CD4-positive, CD25-positive, alpha-beta regulatory T cell (primary cell): ENCODE measurements at places on chromosomes 11 and 22. TPM values are rescaled to one million over a fixed set of nuclear protein-coding genes. Genes with fewer than 3 reads are reported as not detected.

Gene TSGA10IP
- total RNA-seq = not detected

DNA sequence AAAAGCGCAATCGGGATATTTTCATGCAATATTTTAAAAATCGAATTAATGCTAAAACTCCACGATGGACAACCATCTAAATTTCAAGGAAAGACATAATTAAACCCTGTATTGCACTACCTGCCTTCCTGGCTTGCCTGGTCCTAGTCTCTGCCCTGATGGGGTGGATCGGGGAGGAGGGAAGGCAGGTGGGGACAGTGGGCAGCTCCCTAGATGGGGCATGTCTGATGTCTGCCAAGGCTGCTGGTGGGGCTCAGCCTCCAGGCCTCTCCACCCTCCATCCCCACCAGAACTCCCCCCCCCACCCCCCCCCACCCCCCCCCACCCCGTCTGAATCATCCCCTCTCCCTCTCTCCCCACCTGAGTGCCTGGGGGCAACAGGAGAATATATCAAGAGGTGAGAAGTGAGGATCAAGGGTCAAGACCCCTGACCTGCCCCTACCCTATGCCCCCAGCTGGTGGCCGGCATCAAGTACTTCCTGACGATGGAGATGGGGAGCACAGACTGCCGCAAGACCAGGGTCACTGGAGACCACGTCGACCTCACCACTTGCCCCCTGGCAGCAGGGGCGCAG is 650 bp downstream of the CST6 start:
- H3K4me1 ChIP-seq = peaks cover 8% of the 10 kb centered on the region
- no peak overlapping the region for H3K4me3 ChIP-seq
- H3K27ac ChIP-seq = no peak overlapping the region
- no peak for DNase-seq
- H3K36me3 ChIP-seq = no peaks in the 10 kb centered on the region
- peaks cover 8% of the 10 kb centered on the region for H3K27me3 ChIP-seq

Gene APIP
- total RNA-seq = 13.6 TPM

GRCh38 chr22:24441406-24442351 is 14.3 kb downstream of the ADORA2A start:
- peaks cover 67% of the 10 kb centered on the region for H3K36me3 ChIP-seq
- H3K4me1 ChIP-seq = peaks cover 31% of the 10 kb centered on the region
- no peak overlapping the region for H3K27ac ChIP-seq
- no peak overlapping the region for H3K4me3 ChIP-seq

Gene TRIM22
- 378 TPM for total RNA-seq

GRCh38 chr22:50464451-50464850 is 10.4 kb downstream of the SBF1 start:
- H3K27me3 ChIP-seq = no peaks in the 10 kb centered on the region
- no peak for DNase-seq
- H3K36me3 ChIP-seq = peaks cover 80% of the 10 kb centered on the region

GRCh38 chr11:104402812-104403521 is 239.0 kb upstream of the PDGFD start:
- H3K36me3 ChIP-seq = no peaks in the 10 kb centered on the region
- no peak overlapping the region for H3K4me3 ChIP-seq
- no peak for DNase-seq
- no peaks in the 10 kb centered on the region for H3K27me3 ChIP-seq

- peaks cover 12% of the 10 kb centered on the region for H3K27me3 ChIP-seq
- no peak for DNase-seq
- H3K4me3 ChIP-seq = peak overlapping the region; percentile 75
- H3K4me1 ChIP-seq = peaks cover 40% of the 10 kb centered on the region
Observed at GRCh38 chr22:19172213-19173046, 6.1 kb downstream of the SLC25A1 start.

Gene CEP164
- 73.4 TPM for total RNA-seq

- no peaks in the 10 kb centered on the region for H3K27me3 ChIP-seq
- DNase-seq = no peak
- H3K4me3 ChIP-seq = no peak overlapping the region
Observed at GRCh38 chr22:24404561-24405275, 22.7 kb upstream of the ADORA2A start.

GRCh38 chr11:134272381-134273316 is 3.5 kb upstream of the GLB1L3 start:
- no peak for DNase-seq
- H3K27ac ChIP-seq = no peak overlapping the region
- no peak overlapping the region for H3K4me3 ChIP-seq
- H3K4me1 ChIP-seq = peaks cover 38% of the 10 kb centered on the region
- no peaks in the 10 kb centered on the region for H3K36me3 ChIP-seq

GRCh38 chr11:73386546-73386945 is 10.3 kb downstream of the RELT start:
- no peak overlapping the region for H3K27ac ChIP-seq
- peaks cover 4% of the 10 kb centered on the region for H3K36me3 ChIP-seq
- peaks cover 42% of the 10 kb centered on the region for H3K4me1 ChIP-seq
- no peaks in the 10 kb centered on the region for H3K27me3 ChIP-seq

DNA sequence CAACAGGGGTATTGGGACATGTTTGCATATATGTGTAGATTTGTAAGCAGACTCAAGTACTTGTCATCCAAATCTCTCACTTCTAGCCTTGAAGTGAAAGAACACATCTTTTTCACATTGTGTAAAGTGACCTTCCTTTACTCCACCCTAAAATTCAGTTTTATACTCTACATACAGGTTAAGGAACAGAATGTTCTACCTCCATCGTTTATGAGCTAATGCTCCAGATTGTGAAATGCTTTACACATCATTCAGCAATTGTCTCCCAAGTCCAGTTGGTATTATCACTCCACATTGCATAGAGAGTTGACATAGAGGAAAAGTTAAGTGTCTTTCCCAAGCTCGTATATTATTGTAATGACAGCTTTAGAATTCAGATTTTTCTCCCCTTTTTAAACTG is 46.1 kb upstream of the BLID start:
- no peak overlapping the region for H3K4me3 ChIP-seq
- no peak for DNase-seq
- no peaks in the 10 kb centered on the region for H3K4me1 ChIP-seq
- no peak overlapping the region for H3K27ac ChIP-seq
- peaks cover 4% of the 10 kb centered on the region for H3K27me3 ChIP-seq

DNA sequence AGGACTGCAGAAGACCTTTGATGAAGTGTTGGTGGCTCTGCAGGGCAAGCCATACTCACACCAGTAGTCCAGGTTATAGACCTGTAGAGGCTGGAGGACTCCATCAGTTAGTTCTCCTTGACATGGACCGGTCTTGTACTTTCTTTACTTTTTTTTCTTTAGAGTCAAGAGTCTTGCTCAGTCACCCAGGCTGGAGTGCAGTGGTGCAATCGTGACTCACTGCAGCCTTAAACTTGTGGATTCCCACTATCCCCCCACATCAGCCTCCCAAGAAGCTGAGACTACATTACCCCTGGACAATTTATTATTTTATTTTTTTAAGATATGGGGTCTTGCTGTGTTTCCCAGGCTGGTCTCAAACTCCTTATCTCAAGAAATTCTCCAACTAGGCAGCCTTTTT is 49.6 kb upstream of the E2F8 start:
- H3K27ac ChIP-seq = no peak overlapping the region
- peaks cover 4% of the 10 kb centered on the region for H3K27me3 ChIP-seq
- no peak for DNase-seq
- H3K4me1 ChIP-seq = no peaks in the 10 kb centered on the region

DNA sequence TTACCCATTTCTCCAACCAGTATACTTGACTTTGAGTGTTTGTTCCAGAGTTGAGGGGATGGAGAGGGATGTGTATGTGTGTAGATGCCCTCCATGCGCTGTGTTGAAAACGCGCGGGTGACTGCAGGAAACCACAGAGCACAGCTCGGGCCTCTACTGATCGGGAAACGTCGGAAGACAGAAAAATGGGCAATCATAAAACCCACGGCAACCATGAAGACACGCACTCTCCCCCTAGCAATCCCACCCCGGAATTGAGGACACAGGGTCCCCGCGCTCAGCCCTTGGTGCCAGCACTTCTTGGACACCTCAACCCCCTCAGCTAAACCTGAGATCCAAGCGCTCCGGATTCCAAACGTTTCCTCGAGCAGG is 251 bp upstream of the UQCC3 start:
- peak overlapping the region; percentile 91 for H3K4me3 ChIP-seq
- no peak for DNase-seq
- peak overlapping the region; percentile 84 for H3K27ac ChIP-seq
- H3K4me1 ChIP-seq = peaks cover 41% of the 10 kb centered on the region
- no peaks in the 10 kb centered on the region for H3K27me3 ChIP-seq

Gene APOBEC3H
- total RNA-seq = 4.9 TPM

Gene RIC3
- total RNA-seq = 23.8 TPM

GRCh38 chr22:35257002-35257320 is 332 bp upstream of the HMGXB4 start:
- H3K27ac ChIP-seq = peak overlapping the region; percentile 92
- H3K36me3 ChIP-seq = no peaks in the 10 kb centered on the region
- H3K4me3 ChIP-seq = peak overlapping the region; percentile 98
- DNase-seq = no peak
- H3K4me1 ChIP-seq = peaks cover 18% of the 10 kb centered on the region

GRCh38 chr11:64250415-64251015 is 815 bp upstream of the PLCB3 start:
- H3K36me3 ChIP-seq = no peaks in the 10 kb centered on the region
- H3K27me3 ChIP-seq = no peaks in the 10 kb centered on the region
- no peak overlapping the region for H3K27ac ChIP-seq

GRCh38 chr11:33674035-33674814 is 26.4 kb downstream of the C11orf91 start:
- no peaks in the 10 kb centered on the region for H3K36me3 ChIP-seq
- no peaks in the 10 kb centered on the region for H3K27me3 ChIP-seq
- H3K27ac ChIP-seq = no peak overlapping the region
- H3K4me3 ChIP-seq = no peak overlapping the region
- DNase-seq = no peak

GRCh38 chr11:7032692-7033091 is 12.4 kb downstream of the NLRP14 start:
- H3K27ac ChIP-seq = no peak overlapping the region
- no peaks in the 10 kb centered on the region for H3K36me3 ChIP-seq
- H3K27me3 ChIP-seq = no peaks in the 10 kb centered on the region

Gene CSRP3
- total RNA-seq = not detected

DNA sequence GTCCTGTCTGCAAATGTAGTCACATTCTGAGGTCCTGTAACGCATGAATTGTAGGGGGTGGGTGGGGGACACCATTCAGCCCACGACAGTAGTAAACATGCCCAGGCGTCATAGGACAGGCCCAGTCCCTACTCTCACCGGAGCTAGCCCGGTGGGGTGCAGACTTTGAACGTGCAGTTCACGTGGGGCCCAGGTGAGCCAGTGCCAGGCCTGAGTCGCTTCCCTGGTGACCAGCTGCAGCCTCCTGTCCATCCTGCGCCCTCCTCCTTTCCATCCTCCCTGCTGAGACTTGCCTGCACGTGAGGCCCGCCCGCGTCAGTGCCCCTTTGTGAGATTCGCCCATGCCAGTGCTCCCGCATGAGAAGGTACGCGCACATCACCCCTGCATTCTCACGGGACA is 116.8 kb downstream of the WNT7B start:
- peaks cover 4% of the 10 kb centered on the region for H3K27me3 ChIP-seq
- no peak overlapping the region for H3K4me3 ChIP-seq
- no peak for DNase-seq
- peaks cover 2% of the 10 kb centered on the region for H3K36me3 ChIP-seq
- no peak overlapping the region for H3K27ac ChIP-seq

Gene RAB3IL1
- total RNA-seq = not detected

- no peaks in the 10 kb centered on the region for H3K4me1 ChIP-seq
- H3K36me3 ChIP-seq = peaks cover 44% of the 10 kb centered on the region
- H3K4me3 ChIP-seq = no peak overlapping the region
- DNase-seq = no peak
- H3K27me3 ChIP-seq = no peaks in the 10 kb centered on the region
Observed at GRCh38 chr22:39132871-39133524, 19.5 kb downstream of the CBX7 start.

GRCh38 chr11:15286465-15286864 is 171.7 kb downstream of the INSC start:
- no peaks in the 10 kb centered on the region for H3K4me1 ChIP-seq
- H3K36me3 ChIP-seq = no peaks in the 10 kb centered on the region
- H3K4me3 ChIP-seq = no peak overlapping the region
- no peak for DNase-seq
- H3K27me3 ChIP-seq = no peaks in the 10 kb centered on the region

- H3K36me3 ChIP-seq = peaks cover 86% of the 10 kb centered on the region
- no peaks in the 10 kb centered on the region for H3K4me1 ChIP-seq
- no peak for DNase-seq
- H3K27ac ChIP-seq = no peak overlapping the region
Observed at GRCh38 chr22:27856386-27856785, 54.8 kb upstream of the MN1 start.

DNA sequence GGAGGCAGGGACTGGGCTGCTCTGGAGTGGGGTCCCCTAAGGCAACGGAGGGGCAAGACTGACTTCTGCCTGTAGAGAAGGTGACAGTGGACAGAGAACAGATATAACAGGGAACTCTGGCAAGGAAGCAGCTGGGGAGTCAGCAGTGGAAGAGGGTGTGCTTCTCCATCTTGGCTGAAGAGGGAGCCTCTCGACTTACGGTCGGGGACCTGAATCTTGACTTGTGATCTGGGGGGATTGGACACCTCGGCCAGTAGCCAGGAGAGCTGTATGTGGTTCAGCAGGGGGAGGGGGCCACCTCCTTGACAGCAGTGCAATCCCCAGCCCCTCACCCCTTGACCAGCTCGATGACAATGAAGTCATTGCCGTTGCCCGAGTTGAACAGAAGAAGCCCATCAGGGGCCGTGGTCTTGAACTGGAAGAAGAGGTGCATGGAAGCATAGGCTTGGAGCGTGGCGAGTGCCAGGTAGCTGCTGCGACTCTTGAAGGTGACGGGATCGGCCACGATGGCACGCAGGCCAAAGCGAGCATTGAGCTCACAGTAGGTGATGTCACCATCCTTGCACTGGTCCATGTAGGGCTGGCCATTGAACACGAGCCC is 60.0 kb downstream of the SLC22A12 start:
- no peak overlapping the region for H3K27ac ChIP-seq
- no peak for DNase-seq
- H3K27me3 ChIP-seq = no peaks in the 10 kb centered on the region
- H3K4me3 ChIP-seq = no peak overlapping the region
- no peaks in the 10 kb centered on the region for H3K4me1 ChIP-seq

Gene CRYBB2
- not detected for total RNA-seq

DNA sequence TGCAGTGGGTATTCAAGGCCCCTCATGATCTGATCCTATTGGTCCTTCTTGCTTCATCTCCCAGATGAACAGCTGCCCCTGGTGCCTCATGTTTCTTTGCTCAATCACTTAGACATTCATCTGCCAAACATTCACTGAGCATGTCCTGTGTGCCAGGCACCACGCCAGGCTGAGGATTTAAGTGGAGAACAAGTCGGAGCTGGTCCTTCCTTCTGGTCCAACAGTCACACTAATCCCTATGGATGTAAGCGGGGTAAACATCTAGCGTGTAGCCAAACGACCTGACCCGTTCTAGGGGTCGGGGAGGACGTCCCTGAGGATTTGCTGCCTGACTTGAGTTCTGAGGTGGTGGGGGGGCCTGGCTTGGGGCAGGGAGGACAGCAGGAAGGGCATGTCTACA is 21.9 kb downstream of the ZMAT5 start:
- H3K27ac ChIP-seq = no peak overlapping the region
- H3K36me3 ChIP-seq = peaks cover 25% of the 10 kb centered on the region
- no peak overlapping the region for H3K4me3 ChIP-seq
- no peak for DNase-seq

Gene OR51B4
- not detected for total RNA-seq

- H3K36me3 ChIP-seq = no peaks in the 10 kb centered on the region
- peak overlapping the region; percentile 95 for H3K27ac ChIP-seq
- peaks cover 53% of the 10 kb centered on the region for H3K4me1 ChIP-seq
- H3K27me3 ChIP-seq = no peaks in the 10 kb centered on the region
Observed at GRCh38 chr22:36454916-36455570, 26.4 kb downstream of the TXN2 start.

GRCh38 chr11:29389793-29390192 is 627.0 kb downstream of the KCNA4 start:
- H3K27ac ChIP-seq = no peak overlapping the region
- no peaks in the 10 kb centered on the region for H3K36me3 ChIP-seq
- no peaks in the 10 kb centered on the region for H3K27me3 ChIP-seq
